ENCODE measurements at places on chromosomes 12 and 14.

- DNase-seq: no peak
Observed at GRCh38 chr12:27002141-27002540, 12.0 kb downstream of the TM7SF3 start.

DNA sequence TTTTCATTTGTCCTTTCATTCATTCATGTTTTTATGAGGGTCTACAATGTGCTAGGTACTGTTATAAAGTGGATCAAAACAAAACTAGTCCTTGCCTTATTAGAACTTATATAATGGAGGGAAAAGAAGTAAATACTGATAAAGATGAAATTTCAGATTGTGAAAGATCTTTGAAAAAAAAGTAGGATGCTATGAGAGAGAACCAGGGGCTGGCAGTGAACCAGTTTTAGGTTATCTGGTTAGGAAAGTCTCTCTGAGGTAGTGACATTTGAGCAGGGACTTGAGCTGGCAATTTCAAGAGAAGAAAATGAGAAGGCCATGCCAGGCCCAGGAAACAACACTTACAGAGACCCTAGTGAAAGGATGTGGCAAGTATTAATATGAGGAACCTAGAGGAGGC, 57.3 kb upstream of the E2F7 start:
- no peak for DNase-seq

GRCh38 chr14:102554821-102555819, 37.3 kb upstream of the RCOR1 start:
- peak; percentile 42 for DNase-seq

DNA sequence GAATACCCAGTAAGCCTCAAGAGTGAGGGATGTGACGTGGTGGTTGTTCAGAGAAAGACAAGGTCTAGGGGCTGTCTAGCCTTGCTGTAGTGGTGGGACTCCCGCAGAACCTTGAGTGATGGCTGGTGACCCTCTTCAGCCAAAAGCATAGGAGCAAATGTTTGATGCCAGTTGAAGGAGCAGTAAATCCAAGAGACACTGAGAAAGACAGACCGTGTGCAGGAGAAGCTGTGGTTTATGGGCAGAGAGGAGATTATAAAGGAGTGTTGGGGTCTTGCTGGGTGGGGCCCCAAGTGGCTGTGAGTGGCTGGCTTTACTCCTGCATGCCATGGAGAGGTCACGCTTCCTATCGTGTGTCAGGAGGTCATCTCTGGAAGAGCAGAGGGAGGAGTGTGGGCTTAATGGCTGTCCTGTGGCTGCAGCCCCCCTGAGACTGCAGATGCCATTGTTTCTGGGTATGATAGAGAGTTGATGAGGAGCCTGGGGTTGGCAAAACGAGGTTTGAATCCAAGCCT, 152.0 kb upstream of the CCND2 start:
- no peak for DNase-seq

DNA sequence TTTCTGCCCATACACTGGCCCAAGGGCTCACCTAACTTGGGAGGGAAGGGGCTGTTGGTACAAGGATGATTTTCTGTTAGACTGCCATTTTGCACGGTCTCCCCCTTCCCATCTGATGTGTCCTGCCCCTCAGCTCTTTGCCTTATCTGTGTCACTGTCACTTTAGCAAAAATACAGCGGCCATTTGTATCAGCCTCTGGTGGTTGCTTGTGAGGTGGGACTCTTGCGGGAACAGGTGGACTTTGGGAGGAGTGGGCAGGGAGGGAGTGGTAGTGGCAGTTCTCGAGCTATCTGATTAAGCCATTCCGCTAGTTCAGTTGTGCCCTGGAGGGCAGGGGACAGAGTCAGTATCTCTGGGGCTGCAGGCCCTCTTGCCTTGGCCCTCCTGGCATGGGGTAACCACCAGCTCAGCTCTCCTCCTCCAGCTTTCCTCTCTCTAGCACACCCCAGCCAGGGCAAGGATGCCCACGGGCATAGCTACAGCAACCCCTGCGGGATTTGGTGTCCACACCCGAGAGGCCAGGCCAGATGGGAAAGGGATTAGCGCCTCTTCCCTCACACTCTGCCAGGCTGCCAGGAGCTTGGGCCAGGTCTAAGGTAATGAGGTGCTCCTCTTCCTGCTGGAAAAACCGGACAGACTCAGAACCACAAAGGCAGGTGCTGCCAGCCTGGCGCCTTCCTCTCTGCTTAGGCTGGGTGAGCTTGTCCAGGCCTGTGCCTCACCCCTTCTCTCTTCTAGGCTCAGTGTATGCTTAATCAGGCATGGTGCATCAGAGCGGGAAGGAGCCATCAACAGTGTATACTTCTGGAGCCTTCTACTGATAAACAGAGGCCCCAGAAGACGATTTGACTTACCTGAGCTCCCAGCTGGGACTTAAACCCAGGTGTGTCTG, 8.7 kb downstream of the SLC48A1 start:
- peak; percentile 43 for DNase-seq

- DNase-seq: no peak
Observed at GRCh38 chr14:77868552-77869285, 68.8 kb downstream of the ADCK1 start.

GRCh38 chr12:96422192-96422591, 22.0 kb upstream of the CDK17 start:
- no peak for DNase-seq

- peak; percentile 87 for DNase-seq
Observed at GRCh38 chr14:100288382-100289185, 17.7 kb downstream of the SLC25A29 start.

DNA sequence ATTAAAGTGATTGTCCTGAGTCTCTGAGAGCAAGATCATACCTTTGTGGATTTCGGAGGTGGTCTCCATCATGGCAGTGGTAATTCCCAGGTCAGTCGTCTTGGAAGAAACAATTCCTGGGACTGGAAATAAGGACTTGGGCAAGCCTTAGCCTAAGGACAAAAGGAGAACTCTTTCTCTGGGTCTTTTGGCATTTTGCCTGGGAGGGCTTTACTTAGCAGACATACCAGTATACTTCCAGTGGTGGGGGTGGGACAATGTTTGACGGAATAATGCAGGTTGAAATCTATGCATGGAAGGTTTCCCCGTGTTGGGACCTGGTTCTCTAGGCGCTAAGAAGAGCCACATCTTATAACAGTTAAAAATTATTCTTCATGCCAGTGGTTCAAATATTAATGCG, 70.4 kb upstream of the USP44 start:
- DNase-seq: no peak

- no peak for DNase-seq
Observed at GRCh38 chr12:18629916-18630315, 107.9 kb downstream of the PLCZ1 start.
